ENCODE measurements at places on chromosomes 12 and 14. TPM values are rescaled to one million over a fixed set of nuclear protein-coding genes. Genes with fewer than 3 reads are reported as not detected.
A peak's percentile ranks its signal among the peaks of the same experiment; 100 is the strongest.

GRCh38 chr14:67571275-67571990 lies 28.6 kb downstream of the PIGH start:
- no peak overlapping the region for H3K4me3 ChIP-seq
- H3K36me3 ChIP-seq = no peaks in the 10 kb centered on the region
- H3K4me1 ChIP-seq = no peaks in the 10 kb centered on the region
- H3K27me3 ChIP-seq = no peaks in the 10 kb centered on the region

DNA sequence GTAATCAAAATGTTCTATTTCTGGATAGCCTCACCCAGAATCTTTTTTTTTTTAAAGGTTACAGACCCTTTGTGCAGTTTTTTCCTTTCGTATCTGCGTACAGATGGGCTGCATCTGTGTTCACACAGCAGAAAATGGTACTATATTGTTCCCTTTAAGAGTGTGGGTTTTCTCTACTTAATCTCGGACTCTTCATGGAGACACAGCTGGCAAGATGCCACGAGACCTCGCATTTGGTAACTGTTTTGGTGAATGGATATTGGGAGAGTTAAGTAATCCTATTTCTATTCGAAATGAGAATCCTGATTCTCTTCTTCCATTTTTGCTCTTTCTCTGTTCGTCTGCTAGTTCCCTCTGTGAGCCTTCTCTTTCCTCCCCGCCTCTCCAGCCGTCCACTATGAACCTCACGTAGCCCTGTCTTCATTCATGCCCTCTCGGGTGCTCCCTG lies 85.7 kb downstream of the SAMD4A start:
- H3K27ac ChIP-seq = peak overlapping the region; percentile 85
- no peaks in the 10 kb centered on the region for H3K36me3 ChIP-seq
- peak; percentile 94 for DNase-seq

DNA sequence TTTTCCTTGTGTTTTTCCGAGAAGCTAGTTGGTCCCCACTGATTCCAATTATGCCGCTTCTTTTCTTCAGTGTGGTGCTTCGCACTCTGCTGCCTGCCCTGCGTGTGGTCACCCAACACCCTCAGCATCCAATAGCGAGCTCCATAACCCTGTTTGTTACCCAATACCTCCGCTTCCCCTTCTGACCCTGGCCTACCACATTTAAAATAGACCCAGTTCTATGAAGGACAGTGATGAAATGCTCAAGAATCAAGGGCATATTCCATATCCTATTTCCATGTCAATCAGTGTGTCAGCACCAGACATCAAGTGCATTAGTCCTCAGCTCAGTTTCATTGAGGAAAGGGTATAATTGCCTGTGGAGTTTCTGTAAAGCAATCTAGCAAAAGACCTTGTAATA lies 9.5 kb downstream of the NDRG2 start:
- H3K27ac ChIP-seq = no peak overlapping the region
- DNase-seq = no peak
- no peaks in the 10 kb centered on the region for H3K27me3 ChIP-seq
- peaks cover 19% of the 10 kb centered on the region for H3K36me3 ChIP-seq

NGB gene
- total RNA-seq = 4.2 TPM

GRCh38 chr12:52231305-52232202 lies 1.5 kb upstream of the KRT7 start:
- peak overlapping the region; percentile 10 for H3K27ac ChIP-seq
- no peaks in the 10 kb centered on the region for H3K36me3 ChIP-seq
- H3K4me3 ChIP-seq = no peak overlapping the region
- peaks cover 66% of the 10 kb centered on the region for H3K27me3 ChIP-seq
- peaks cover 34% of the 10 kb centered on the region for H3K4me1 ChIP-seq

DNA sequence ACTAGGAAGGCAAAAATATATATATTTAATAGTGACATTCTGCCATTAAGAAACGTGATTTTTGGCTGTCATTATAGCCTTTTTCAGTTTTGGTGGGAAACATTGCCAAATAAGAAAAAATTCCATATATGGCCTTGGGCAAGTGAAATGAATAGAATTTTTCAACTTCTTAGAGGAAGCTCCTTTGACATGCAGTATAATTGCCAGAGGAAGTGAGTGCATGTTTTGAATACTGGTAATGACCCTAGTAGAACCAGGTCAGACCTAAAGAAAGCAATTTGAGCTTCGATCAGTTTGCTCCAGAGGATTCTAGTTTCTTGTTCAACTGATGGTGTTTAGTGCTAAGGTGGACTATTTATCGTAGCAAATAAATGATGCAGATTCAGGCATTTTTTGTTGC lies 26.2 kb upstream of the TRIM9 start:
- no peak for DNase-seq
- no peaks in the 10 kb centered on the region for H3K4me1 ChIP-seq
- H3K36me3 ChIP-seq = no peaks in the 10 kb centered on the region
- no peak overlapping the region for H3K27ac ChIP-seq
- H3K4me3 ChIP-seq = no peak overlapping the region

DNA sequence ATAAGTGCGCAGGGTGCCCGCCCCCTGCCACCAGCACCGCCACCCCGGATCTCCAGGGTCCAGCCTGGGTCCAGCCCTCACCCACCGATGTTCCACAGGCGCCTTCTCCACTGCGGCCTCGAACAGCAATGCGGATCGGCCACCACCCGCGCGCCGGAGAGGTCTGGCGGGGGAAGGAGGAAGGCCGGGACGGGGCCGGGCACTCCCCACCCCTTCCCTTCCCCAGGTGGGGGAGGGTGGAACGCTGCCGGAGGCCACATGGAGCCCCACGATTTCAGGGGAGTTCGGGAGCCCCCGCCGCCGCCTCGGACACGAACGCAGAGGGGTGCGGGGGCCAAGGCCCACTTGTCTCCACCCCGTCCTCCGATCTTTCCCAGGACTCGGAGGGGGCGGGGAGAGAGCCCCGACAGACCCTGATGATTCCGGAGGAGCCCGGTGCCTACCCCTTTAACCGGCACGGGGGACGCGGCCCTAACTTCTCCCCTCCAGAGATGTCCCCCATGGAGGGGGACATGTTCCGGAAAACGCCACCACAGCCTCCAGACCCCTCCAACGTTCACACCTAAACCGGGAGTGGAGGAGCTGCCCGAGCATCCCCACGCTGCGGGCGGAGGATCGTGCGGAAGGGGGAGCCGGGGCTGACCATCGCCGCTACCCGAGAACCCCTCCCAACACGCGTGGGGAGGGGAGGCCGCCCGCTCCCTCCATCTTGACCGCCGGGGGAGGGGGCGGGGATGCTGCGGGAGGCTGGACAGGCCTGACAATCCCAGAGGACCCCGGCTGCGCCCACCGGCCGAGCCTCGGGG lies 1.1 kb downstream of the ATXN2 start:
- no peaks in the 10 kb centered on the region for H3K27me3 ChIP-seq
- H3K36me3 ChIP-seq = no peaks in the 10 kb centered on the region
- DNase-seq = no peak
- H3K27ac ChIP-seq = peak overlapping the region; percentile 98

MARCHF9 gene
- 5.6 TPM for total RNA-seq

C12orf54 gene
- total RNA-seq = not detected
